Dorsolateral prefrontal cortex (tissue), 122 donors: ENCODE measurements at places on chromosomes 11 and 22.

- DNase-seq = no peak
Observed at GRCh38 chr11:15754221-15754620, 602.1 kb downstream of the SOX6 start.

- DNase-seq = no peak
Observed at GRCh38 chr11:58744988-58745704, 13.4 kb upstream of the GLYAT start.

- no peak for DNase-seq
Observed at GRCh38 chr11:119808407-119809185, 79.6 kb upstream of the NECTIN1 start.

DNA sequence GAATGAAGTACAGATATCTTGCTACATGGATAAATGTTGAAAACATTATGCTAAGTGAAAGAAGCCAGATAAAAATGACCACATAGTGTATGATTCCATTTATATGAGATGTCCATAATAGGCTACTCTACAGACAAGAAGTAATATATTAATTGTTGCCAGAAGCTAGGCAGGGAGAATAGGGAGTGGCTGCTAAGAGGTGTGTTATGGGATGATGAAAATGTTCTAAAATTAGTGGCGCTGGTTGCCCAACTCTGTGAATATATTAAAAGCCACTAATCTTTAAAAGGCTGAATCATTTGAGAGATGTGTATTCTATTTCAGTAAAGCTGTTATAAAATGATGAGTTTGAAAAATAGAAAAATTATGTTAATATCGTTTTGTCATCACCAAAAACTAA, 144.4 kb downstream of the NCAM1 start:
- DNase-seq = no peak

- DNase-seq = no peak
Observed at GRCh38 chr11:44568331-44568657, 2.8 kb downstream of the CD82 start.

DNA sequence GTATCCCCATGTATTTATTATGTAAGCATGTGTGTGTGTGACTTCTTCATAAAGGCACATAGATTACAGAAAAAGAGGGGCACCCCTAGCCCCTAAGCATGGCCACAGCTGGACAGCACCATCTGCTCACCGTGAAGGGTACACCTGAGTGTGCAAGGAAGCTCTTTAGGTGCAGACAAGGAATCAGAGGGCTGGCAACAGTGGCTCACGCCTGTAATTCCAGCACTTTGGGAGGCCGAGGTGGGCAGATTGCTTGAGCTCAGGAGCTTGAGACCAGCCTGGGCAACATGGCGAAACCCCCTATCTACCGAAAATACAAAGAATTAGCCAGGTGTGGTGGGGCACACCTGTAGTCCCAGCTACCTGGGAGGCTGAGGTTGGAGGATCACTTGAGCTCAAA, 56.3 kb downstream of the DGCR2 start:
- DNase-seq = no peak

- DNase-seq = no peak
Observed at GRCh38 chr11:93849201-93849600, 1.2 kb downstream of the VSTM5 start.
